Ovary (tissue), 10 donors: ENCODE measurements at places on chromosomes 5 and 9.

DNA sequence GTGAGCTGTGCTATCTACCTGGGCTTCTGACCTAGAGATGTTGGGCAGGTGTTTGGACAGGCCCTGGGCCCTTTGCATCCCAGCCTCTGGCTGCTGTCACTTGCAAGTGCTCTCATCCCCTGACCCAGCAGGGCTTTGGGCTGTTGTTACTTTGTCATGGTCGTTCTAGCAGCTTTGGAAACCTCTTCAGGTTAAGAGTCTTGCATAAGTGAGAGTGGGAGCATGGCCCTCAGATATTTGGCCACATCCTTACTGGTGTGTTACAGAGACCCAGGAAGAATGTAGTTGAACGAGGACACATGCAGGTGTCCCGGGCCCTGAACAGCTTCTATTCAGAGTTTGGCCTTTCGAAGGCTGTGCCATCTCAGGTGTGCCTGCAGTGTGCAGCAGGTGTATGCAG, 4.5 kb downstream of the TENT4A start:
- no peak for DNase-seq

DNA sequence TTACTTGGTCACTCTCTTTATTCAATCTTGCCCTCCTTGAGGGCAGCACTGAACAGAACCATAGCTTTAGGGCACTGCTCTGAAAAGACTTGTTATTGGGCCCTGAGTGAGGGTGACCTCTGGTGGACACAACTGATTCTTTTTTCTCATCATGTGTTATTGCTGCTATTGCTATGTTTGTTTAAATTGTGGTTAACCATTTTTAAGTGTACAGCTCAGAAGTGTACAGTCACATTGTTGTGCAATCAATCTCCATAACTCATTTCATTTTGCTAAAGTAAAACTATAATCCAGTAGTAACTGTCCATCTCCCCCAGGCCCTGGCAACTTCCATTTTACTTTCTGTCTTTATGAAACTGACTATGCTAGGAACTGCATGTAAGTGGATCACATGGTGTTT, 351.1 kb upstream of the RIOK2 start:
- DNase-seq: peak; percentile 49

DNA sequence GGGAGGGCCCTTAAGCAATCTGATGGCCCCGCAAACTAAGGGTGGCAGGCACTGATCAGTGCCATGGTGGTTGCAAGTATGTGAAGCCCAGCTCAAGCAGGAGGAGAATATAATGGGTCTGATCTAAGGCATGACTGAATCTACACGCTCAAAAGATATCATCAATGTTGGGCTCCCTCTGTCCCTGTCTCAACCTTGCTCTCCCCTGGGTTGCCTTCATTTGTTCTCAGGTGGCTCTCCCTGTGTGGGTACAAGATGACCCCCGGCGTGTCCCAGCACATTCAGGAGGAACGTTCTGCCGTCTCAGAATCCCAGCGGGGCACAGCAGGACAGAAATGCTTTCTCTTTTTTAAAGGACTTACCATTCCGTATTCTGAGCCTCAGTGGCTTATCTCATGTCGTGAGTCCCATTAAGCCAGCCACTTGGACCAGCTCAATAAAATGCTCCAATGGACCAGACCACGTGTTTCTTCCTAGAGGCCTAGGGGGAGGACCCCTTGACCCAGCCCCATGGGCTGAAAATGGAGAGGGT, 12.0 kb upstream of the RNF130 start:
- no peak for DNase-seq

DNA sequence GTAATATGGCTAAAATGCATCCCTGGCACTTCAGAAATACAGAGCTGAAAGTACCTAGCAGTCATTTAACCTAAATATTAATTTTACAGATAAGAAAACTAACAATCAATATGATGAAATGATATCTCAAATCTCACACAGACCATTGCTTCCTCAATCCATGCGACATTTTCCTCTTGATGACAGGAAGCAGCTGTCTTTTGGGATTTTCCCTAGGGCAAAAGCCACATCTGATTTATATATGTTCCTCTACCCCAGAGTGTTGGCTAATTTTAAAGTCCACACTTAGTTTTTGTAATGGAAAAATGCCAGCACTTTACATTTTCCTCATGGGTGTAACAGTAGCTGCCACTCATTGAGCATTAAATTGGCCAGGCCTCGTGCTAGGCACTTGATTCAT, 47.7 kb upstream of the ITGA1 start:
- DNase-seq: no peak

- DNase-seq: no peak
Observed at GRCh38 chr5:133714161-133714915, 102.0 kb upstream of the FSTL4 start.

DNA sequence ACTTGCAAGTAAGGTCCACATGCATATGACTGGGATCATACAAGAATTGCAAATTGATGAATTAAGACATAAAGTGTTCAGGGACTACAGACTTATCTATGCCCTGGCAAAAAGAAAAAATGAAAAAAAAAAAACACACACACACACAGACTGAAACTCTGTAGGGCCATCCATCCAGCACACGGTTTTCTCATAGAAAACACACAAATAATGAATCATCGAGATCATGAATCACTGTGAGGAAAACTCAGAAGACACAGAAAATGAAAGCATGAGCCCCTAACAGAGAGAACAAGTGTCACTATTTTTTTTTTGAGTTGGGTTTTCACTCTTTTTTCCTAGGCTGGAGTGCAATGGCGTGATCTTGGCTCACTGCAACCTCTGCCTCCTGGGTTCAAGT, 185.2 kb downstream of the IRX2 start:
- DNase-seq: no peak

DNA sequence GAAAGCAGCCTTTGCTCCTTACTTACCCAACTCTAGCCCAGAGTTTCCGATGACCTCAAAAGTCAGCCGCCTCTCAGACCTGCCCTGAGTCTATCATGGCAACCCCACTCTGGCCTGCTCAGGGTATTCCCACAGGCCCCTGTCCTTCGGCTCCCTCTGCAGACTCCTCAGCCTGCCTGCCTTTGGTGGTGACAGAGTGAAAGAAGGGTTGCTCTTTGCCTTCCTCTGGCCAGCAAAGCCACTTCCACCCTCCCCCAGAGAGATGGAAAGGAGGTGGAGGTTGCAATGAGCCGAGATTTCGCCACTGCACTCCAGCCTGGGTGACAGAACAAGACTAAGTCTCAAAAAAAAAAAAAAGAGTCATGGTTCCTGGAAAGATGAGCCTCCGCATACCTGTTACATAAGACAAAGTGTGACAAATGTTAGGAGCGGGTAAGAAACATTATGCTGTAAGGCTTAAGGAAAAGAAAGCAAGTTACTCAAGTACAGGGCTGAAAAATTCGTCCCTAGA, 2.3 kb upstream of the SMIM33 start:
- no peak for DNase-seq

DNA sequence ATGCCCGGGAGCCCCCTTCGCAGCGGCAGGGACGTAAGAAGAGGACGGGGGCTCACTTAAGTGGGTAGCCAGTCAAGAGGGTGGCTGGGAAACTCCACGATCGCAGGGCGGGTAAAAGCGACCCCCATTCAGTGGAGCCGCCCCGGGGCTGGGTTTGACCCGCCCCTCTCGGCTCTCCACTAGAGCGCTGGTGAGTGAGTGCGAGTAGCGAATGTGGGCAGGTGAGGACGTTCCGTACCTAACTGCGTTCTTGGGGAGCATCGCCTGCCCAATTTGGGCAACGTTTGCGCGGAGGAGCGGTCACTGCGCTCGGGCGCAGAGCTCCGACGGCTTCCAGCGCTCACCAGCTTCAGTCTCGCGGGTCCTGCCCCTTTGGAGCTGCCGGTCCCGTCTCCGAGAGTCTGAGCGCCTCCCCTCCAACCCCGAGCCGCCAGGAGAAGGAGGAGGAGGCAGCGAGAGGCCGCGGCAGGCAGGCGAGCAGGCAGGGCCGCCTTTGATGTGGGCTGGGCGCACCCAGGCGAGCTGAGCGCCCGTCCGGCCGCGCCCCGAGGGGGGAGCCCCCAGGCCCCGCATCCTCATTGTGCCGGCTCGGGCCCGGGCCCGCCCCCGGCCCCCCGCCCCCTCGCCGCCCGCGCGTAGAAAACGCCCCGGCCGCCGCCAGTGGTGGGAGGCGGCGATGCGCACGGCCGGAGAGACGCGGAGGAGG, at the start of gene FGF18:
TSS of gene FGF18 (plus strand) at position 666 of the 706 bp plus-strand sequence. CDS start 553 bp downstream, outside the sequence.
- DNase-seq: peak; percentile 51

GRCh38 chr9:16673171-16673570, 197.3 kb downstream of the BNC2 start:
- DNase-seq: no peak
